Transverse colon (tissue), 4 donors: ENCODE measurements at places on chromosomes 3 and 15. TPM values are rescaled to one million over a fixed set of nuclear protein-coding genes. Genes with fewer than 3 reads are reported as not detected.
A peak's percentile ranks its signal among the peaks of the same experiment; 100 is the strongest.

IGF2BP2 gene
- 78.6 TPM for total RNA-seq

GP5 gene
- total RNA-seq = not detected

SLC33A1 gene
- total RNA-seq = 34.8 TPM

DNA sequence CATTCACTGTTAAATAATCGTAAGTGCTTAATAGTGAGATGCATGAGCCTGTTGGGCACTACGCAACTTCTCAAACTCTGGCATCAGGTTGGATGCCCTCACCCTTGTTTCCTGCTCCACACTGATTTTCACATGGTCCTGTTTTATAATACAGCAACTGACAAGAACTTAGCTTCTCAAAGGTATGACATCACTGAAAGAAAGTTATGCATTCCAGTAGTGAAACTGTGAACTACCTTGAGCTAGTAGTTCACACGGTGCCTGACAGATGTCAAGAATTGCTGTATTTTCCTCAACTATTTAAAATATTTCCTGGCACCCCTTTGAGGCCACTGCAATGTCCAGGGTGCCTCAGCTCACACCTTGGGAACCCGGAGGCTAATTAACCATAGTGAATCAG is 327.5 kb downstream of the RORA start:
- H3K36me3 ChIP-seq = no peaks in the 10 kb centered on the region
- H3K27ac ChIP-seq = no peak overlapping the region
- H3K4me3 ChIP-seq = no peak overlapping the region

DNA sequence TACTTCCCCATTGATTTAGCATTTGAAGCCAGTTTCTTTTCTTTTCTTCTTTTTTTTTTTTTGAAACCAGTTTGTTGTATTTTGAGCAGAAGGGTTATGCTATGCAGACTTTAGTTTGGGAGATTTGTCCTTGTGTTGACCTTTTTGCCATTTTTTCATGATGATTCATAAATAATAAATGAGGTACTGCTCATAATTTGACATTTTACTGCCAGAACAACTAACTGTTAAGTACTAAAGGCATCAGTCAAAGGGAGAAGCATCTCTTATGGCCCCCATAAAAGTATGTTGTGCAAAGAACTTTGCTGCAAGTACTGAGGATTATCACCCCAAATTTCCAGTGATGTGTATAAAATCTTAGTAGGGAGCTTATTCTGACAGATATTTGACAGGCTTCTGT is 1.7 kb upstream of the GPR87 start:
- DNase-seq = no peak
- no peak overlapping the region for H3K27ac ChIP-seq
- H3K27me3 ChIP-seq = no peaks in the 10 kb centered on the region
- H3K4me1 ChIP-seq = no peaks in the 10 kb centered on the region

DNA sequence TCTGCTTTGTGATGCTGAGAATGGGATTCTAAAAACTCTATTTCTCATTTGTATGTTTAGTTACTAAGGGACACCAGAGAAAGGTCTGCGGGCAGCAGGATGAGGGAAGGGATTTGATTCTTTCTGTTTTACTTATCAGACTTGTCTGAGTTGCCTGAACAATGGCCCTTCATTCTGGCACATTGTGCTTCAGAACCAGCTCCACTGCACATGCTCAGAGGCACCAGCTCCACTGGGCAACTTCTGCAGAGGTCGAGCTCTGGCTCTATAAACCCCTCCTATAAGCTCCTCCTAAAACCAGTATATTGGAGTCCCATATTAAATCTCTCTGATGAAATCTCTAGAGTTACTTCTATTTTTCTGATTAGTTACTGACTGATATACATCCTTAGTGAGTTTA is 453.2 kb upstream of the CDIN1 start:
- no peak overlapping the region for H3K27ac ChIP-seq
- H3K36me3 ChIP-seq = no peaks in the 10 kb centered on the region
- H3K4me1 ChIP-seq = no peaks in the 10 kb centered on the region

DNA sequence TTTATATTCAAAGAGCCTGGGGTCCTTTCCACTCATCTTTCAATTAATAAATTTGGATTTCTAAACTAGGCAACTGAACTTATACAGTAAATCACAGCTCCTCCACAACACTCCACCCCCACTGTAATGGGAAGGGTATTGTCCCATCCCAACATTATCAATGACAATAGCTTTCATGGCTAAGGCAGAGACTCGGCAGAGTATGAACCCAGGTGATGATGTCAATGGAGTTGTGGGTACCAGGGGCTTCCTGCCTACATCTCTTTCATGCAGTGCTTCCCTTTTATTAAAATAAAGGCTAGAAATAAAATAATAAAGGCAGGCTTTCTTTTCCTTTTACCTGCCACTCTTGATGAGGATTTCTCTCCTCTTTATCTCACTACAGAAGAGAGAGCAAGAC is 109.5 kb downstream of the ADAM10 start:
- peaks cover 22% of the 10 kb centered on the region for H3K36me3 ChIP-seq
- no peaks in the 10 kb centered on the region for H3K4me1 ChIP-seq
- no peak overlapping the region for H3K4me3 ChIP-seq
- DNase-seq = no peak
- no peak overlapping the region for H3K27ac ChIP-seq

GRCh38 chr3:42844412-42844713 is 31.3 kb downstream of the CYP8B1 start:
- peak overlapping the region; percentile 11 for H3K27ac ChIP-seq
- H3K27me3 ChIP-seq = no peaks in the 10 kb centered on the region
- peaks cover 7% of the 10 kb centered on the region for H3K4me1 ChIP-seq
- H3K36me3 ChIP-seq = no peaks in the 10 kb centered on the region
- no peak overlapping the region for H3K4me3 ChIP-seq

DNA sequence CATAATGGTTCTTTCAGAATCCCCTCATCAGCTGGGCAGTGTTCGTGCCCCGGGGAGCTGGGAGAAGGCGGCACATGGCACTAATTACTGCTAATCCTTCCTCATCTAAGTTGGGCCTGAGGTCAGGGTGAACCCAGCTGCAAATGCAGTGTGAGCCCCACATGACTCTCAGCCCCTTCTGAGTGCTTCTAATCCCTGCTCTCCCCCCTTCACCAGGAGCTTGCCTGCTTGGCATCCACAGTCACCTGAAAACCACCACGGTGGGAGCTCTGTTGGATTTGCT is 455 bp upstream of the TRPM1 start:
- no peaks in the 10 kb centered on the region for H3K4me1 ChIP-seq
- DNase-seq = no peak
- no peaks in the 10 kb centered on the region for H3K36me3 ChIP-seq
- no peak overlapping the region for H3K4me3 ChIP-seq

- H3K36me3 ChIP-seq = no peaks in the 10 kb centered on the region
- no peak overlapping the region for H3K4me3 ChIP-seq
- peaks cover 100% of the 10 kb centered on the region for H3K27me3 ChIP-seq
- no peak overlapping the region for H3K27ac ChIP-seq
- no peaks in the 10 kb centered on the region for H3K4me1 ChIP-seq
- no peak for DNase-seq
These were observed 28.7 kb downstream of the ZIC4 start for GRCh38 chr3:147377412-147378367.

DNA sequence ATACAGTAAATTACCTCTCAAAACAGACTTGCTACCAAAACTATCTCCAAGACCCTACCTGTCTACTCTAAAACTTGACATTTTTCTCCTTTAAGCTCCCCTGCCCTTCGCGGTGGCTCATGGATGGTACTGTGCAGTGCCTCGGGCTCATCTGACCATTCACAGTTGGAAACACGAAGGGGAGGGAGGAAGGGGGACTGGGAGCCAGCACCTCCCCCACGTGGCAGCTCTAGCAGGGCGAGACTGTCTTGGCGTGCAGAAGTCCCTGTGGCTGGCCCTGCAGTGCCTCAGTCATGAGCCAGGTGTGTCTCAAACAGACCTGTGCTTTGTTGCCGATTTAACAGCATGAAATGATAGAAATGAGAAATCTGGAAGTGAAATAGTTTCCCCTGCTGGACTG is 372.0 kb downstream of the GABRG3 start:
- no peaks in the 10 kb centered on the region for H3K27me3 ChIP-seq
- H3K4me3 ChIP-seq = no peak overlapping the region
- H3K36me3 ChIP-seq = no peaks in the 10 kb centered on the region
- no peak for DNase-seq
- no peaks in the 10 kb centered on the region for H3K4me1 ChIP-seq
- no peak overlapping the region for H3K27ac ChIP-seq

DNA sequence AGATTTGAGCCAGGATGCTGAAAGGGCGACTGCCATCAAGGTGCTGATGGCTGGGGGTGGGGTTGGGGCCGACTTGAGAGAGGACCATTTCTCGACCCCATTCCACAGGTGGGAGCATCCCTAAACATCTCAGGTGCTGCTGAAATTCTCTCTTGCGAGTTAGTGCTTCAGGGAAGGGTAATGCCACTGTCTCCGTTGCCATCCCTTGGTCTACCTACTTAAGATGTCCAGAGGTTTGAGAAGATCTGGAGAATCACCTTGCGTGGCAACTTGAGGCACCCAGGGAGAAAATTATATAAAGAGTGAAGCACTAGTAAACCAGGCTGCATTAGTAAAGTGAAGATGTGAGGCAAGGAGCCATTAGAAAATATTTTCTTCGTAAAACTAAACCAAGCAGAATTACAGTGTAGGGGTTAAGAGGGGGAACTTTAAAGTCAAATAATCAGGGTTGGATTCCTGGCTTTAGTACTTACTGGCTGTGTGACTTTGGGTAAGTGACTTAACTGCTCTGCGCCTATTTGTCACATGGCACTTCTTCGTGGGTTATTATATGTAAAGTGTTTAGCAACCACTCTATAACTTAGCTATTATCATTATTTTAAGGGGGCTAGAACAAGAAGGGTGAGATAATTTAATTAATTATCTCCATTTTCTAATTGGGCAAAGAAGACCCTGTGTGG is 662 bp upstream of the RFTN1 start:
- H3K4me3 ChIP-seq = no peak overlapping the region
- peaks cover 32% of the 10 kb centered on the region for H3K27me3 ChIP-seq
- DNase-seq = no peak
- peak overlapping the region; percentile 81 for H3K27ac ChIP-seq
- no peaks in the 10 kb centered on the region for H3K4me1 ChIP-seq
- no peaks in the 10 kb centered on the region for H3K36me3 ChIP-seq

GRCh38 chr3:53821631-53822121 is 24.5 kb downstream of the CHDH start:
- H3K27me3 ChIP-seq = no peaks in the 10 kb centered on the region
- peaks cover 4% of the 10 kb centered on the region for H3K36me3 ChIP-seq
- H3K4me3 ChIP-seq = no peak overlapping the region

GRCh38 chr15:98611808-98612207 is 36.5 kb upstream of the IGF1R start:
- H3K4me3 ChIP-seq = no peak overlapping the region
- DNase-seq = no peak
- H3K36me3 ChIP-seq = no peaks in the 10 kb centered on the region
- H3K4me1 ChIP-seq = no peaks in the 10 kb centered on the region

- no peaks in the 10 kb centered on the region for H3K4me1 ChIP-seq
- H3K4me3 ChIP-seq = no peak overlapping the region
- H3K36me3 ChIP-seq = no peaks in the 10 kb centered on the region
- no peak overlapping the region for H3K27ac ChIP-seq
- no peaks in the 10 kb centered on the region for H3K27me3 ChIP-seq
- no peak for DNase-seq
These were observed 163.9 kb downstream of the WNT7A start for GRCh38 chr3:13715961-13716360.

DNA sequence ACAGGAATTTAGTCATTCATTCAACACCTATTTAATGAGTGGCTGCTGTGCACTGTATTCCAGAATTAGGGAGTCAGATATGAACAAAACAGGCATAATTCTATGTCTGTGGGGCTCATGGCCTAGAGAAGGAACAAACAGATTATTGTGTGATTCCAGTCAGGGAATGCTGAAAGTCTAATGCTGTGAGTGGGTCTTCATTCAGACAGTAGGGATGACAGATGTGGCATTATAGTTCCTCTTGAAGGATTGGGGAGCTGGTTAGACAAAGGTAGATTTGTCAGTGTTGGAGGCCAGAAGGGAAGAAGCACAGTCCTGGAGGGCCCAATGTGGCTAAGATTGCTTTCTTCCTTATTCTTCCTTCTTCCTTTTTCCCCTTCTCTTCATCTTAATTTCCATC is 226.4 kb upstream of the EIF1B start:
- no peaks in the 10 kb centered on the region for H3K4me1 ChIP-seq
- H3K36me3 ChIP-seq = no peaks in the 10 kb centered on the region
- no peak overlapping the region for H3K4me3 ChIP-seq
- no peaks in the 10 kb centered on the region for H3K27me3 ChIP-seq
- DNase-seq = no peak
- no peak overlapping the region for H3K27ac ChIP-seq

DNA sequence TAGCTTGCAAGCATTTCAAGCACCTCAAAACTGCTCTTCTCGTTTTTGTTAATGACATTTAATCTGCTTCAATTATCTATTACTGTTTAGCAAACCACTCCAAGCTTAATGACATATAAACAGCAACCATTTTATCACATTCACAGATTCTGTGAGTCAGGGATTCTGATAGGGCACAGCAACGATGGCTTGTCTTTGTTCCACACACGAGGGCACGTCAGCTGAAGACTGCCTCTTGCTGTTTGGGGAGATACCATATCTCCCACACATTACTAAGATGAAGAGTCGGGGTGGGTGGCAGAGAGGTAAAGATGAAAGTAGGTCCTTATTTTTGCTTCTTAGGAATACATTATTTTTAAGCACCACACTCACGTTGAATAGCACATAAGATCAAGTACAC is 19.3 kb downstream of the CPOX start:
- no peak overlapping the region for H3K4me3 ChIP-seq
- H3K4me1 ChIP-seq = no peaks in the 10 kb centered on the region
- H3K27me3 ChIP-seq = no peaks in the 10 kb centered on the region
- no peak overlapping the region for H3K27ac ChIP-seq
- no peak for DNase-seq
- H3K36me3 ChIP-seq = no peaks in the 10 kb centered on the region

- no peaks in the 10 kb centered on the region for H3K27me3 ChIP-seq
- no peak overlapping the region for H3K4me3 ChIP-seq
- no peak for DNase-seq
- H3K36me3 ChIP-seq = no peaks in the 10 kb centered on the region
These were observed 83.3 kb downstream of the ZNF621 start for GRCh38 chr3:40608091-40608490.

DNA sequence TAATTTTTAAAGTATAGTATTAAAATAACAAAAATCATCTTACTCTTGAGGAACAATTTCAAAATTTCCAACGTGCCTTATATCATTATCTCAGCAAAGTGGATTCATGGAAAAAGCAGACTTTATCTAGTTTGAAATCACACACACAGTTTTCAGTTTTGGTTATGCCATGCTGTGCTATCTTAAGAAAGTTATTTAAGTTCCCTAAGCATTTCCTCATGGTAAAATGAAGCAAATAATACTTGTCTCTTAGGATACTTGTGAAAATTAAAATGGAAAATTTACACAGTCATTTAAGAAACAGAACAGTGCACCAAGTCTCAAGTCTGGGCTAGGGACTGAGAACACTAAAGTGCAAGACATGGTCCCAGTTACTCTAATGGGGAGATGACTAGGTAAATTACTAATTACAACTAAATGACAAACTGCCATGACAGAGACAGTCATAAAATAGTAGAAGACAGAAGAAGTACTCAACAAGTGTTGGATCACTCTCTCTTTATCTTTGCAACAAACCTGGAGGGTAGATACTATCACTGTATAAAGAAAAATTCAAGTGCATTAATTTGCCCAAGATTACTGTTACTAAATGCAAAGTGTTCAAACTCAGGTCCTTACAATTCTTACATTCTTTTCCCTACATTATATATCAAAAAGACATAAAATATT is 44.8 kb downstream of the DMXL2 start:
- H3K27me3 ChIP-seq = no peaks in the 10 kb centered on the region
- no peak overlapping the region for H3K4me3 ChIP-seq
- no peaks in the 10 kb centered on the region for H3K36me3 ChIP-seq
- peaks cover 24% of the 10 kb centered on the region for H3K4me1 ChIP-seq
- H3K27ac ChIP-seq = peak overlapping the region; percentile 58
- no peak for DNase-seq
